Sigmoid colon (tissue), 7 donors: ENCODE measurements at places on chromosomes 2 and 18.

- H3K36me3 ChIP-seq, result no peaks in the 10 kb centered on the region
- peaks cover 24% of the 10 kb centered on the region for H3K4me1 ChIP-seq
- H3K27ac ChIP-seq, result no peak overlapping the region
- no peak for DNase-seq
- H3K27me3 ChIP-seq, result no peaks in the 10 kb centered on the region
Observed at GRCh38 chr18:12410081-12410481, 2.4 kb downstream of the PRELID3A start.

- H3K4me3 ChIP-seq, result no peak overlapping the region
- no peak for DNase-seq
- no peak overlapping the region for H3K27ac ChIP-seq
- peaks cover under 1% of the 10 kb centered on the region for H3K4me1 ChIP-seq
- H3K27me3 ChIP-seq, result no peaks in the 10 kb centered on the region
Observed at GRCh38 chr2:28058791-28059190, 168.3 kb downstream of the BABAM2 start.

DNA sequence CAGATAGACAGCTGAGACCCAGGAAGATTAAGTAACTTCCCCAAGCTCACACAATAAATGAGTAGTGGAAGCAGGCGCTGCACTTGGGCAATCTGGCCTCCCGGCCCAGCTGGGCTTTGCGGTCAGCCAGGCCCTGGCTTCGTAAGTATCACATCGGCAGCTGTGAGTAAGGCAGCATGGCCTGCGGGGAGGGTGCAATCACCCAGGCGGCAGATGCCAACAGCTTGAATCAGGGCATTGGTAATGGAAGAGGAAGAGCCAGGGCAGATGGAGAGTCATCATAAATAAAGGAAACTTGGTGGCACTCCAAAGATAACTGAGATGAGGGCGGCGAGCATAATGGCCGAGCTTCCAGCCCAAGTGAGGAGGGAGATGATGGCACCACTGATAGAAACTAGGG, 217.9 kb upstream of the PID1 start:
- H3K4me1 ChIP-seq, result no peaks in the 10 kb centered on the region
- H3K27ac ChIP-seq, result no peak overlapping the region
- H3K27me3 ChIP-seq, result no peaks in the 10 kb centered on the region
- no peaks in the 10 kb centered on the region for H3K36me3 ChIP-seq
- no peak for DNase-seq

DNA sequence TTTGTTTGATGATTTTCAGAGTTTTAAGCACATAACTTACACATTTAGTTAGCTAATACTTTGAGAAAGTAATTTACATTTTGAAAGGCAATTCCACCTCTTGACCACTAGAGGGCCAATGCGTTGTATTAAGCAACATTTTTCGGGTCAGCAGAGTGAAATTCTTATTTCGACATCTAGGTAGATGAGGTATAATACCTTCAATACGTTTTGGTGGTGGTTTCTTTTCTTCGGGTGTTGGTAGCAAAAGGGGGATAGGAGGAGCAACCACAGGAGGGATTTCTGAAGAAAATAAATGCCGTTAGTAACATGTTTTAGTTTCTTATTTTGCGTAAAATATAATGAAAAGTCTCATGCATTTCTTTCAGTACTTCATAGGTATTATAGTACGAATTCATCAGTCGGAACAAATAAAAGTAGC, 106.3 kb downstream of the TTN start:
- no peaks in the 10 kb centered on the region for H3K27me3 ChIP-seq
- no peaks in the 10 kb centered on the region for H3K36me3 ChIP-seq
- DNase-seq, result no peak
- H3K4me3 ChIP-seq, result no peak overlapping the region
- no peaks in the 10 kb centered on the region for H3K4me1 ChIP-seq

DNA sequence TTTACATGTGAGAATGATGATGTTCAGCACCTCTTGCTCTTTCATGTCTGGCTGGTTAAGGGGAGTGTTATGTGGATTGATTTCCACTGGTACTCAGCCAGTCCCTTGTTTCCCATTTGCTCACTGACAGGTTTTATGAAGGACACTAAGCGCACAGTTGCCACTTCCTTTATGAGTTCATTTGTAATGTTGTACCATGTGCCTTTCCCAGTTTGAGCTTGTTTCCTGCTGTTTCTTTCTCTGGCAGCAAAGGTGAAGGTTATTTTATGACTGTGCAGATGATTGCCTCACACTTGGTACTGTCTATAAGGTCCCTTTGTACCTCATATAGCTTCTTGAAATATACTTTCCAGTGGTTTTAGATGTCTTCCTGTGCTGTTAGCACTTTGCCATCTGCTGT, 1700.5 kb upstream of the TMEFF2 start:
- no peak overlapping the region for H3K27ac ChIP-seq
- no peaks in the 10 kb centered on the region for H3K36me3 ChIP-seq

- no peak for DNase-seq
- no peaks in the 10 kb centered on the region for H3K36me3 ChIP-seq
- H3K4me1 ChIP-seq, result no peaks in the 10 kb centered on the region
Observed at GRCh38 chr2:31382452-31383120, 32.0 kb downstream of the XDH start.

- H3K4me1 ChIP-seq, result no peaks in the 10 kb centered on the region
- H3K27ac ChIP-seq, result no peak overlapping the region
- H3K4me3 ChIP-seq, result no peak overlapping the region
- H3K36me3 ChIP-seq, result no peaks in the 10 kb centered on the region
- DNase-seq, result no peak
Observed at GRCh38 chr2:12948231-12948960, 231.7 kb downstream of the TRIB2 start.

DNA sequence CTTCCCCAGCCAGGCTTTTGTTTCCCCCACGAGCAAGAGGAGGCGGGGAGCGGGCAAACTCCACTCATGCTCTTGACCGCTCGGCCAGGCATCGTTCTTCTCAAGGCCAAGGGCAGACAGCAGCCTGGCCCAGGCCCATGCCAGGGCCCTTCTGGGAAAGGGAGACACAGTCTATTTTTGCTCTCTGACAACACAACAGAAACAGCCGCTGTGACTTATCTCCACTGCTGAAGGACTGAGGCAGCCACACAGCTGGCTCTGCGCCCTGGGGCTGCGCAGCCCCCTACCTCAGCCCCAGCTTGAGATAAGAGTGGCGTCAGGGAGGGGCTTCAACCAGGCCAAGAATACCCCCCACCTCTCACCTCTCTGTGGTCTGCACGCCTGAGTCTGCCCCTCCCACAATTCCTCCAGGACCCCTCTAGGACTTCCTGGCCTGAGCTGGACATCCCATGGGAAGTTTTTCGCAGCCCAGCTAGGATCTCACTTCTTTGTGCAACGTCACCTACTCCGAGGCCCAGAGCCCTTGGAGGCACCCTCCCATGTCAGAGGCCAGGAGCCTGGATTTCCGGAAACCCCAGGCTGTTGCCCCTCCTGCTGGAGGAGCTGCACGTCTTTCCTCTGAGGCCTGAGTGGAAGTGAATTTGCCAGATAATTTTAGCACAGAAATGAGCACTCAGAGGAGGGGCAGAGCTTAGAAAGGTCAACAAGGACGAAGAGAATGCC, 118.9 kb upstream of the OTOS start:
- H3K27me3 ChIP-seq, result no peaks in the 10 kb centered on the region
- H3K4me3 ChIP-seq, result no peak overlapping the region
- H3K27ac ChIP-seq, result peak overlapping the region; percentile 70
